Activated naive CD4-positive, alpha-beta T cell treated with anti-CD3 and anti-CD28 coated beads, Interleukin-2, amount 10 ng/mL, durations not matched to agents 5 hours and 36 hours (primary cell): ENCODE measurements at places on chromosomes 12 and 14. TPM values are rescaled to one million over a fixed set of nuclear protein-coding genes. Genes with fewer than 3 reads are reported as not detected.

The KRT86 gene
- total RNA-seq: not detected

The LBHD2 gene
- not detected for total RNA-seq

The GPR162 gene
- 0.23 TPM for total RNA-seq

The MDM2 gene
- 159 TPM for total RNA-seq

The ADAM20 gene
- total RNA-seq: 0.22 TPM

The KRT77 gene
- not detected for total RNA-seq

The SOAT2 gene
- 0.84 TPM for total RNA-seq

The NEUROD4 gene
- not detected for total RNA-seq

The NTF3 gene
- not detected for total RNA-seq

The WSCD2 gene
- total RNA-seq: not detected

The IKZF4 gene
- 20.0 TPM for total RNA-seq

The ERP27 gene
- total RNA-seq: 12.9 TPM

The B4GALNT1 gene
- total RNA-seq: 0.33 TPM

The DLGAP5 gene
- total RNA-seq: 67.1 TPM

The SLC38A4 gene
- total RNA-seq: not detected

The RD3L gene
- not detected for total RNA-seq

The PLCZ1 gene
- not detected for total RNA-seq

The TAS2R9 gene
- total RNA-seq: not detected

The CLEC12A gene
- 0.53 TPM for total RNA-seq

The IQSEC3 gene
- total RNA-seq: 1.3 TPM

The P2RX4 gene
- total RNA-seq: 65.0 TPM

The TMEM229B gene
- 12.2 TPM for total RNA-seq
